ENCODE measurements at places on chromosomes 12 and 14.

DNA sequence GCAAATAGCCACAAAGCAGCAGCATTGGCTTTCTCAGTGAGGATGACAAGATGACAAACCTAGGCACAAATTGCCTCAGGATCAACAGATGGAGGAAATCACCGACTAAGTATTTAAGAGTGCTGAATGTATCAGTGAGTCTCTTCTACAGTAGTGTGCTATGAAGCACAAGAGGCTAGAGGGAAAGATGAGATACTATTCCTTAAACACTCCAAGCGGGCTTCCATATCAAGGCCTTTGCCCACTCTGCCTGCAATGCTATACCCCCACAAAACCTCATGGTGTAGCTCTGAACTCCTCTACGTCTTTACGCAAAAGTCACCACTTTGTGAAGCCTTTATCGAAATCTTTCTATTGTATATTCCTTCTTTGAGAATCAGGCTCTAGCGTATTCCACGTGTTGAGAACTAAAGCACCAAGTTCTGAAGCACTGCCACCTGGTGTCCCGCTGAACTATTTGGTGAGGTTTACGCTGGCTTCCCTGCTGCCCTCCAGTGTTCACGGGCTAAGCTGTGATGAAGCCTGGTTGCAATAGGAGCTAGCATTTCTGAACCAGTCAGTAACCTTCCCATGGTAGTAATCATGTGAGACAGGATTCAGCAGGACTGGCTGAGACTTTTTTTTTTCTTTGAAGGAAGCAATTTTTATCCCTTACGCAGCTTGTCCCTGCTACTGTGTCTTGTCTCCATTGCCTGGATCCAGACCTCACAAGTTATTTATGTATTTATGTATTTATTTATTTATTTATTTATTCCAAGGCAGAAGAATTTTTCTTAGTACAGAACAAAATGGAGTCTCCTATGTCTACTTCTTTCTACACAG lies 426.5 kb upstream of the OR4E1 start:
- DNase-seq: no peak

DNA sequence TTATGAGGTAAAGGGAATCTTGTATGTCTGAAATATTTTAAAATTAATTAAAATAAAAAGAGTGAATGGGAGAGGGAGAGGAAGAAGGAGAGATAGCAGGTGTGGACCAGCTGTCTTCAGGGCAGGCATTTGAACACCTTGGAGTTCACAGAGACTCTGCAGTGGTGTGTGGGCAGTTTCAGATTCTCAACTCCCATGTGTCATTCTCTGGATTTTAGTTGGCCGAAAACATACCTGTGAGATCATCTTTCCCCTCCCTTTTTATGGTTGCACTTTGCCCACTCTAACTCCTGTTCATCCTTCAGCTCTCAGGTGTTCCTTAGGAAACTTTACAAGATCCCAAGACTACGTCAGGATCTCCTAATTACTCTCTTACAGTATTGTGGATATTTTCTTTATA lies 108.1 kb downstream of the ERC1 start:
- DNase-seq: no peak

DNA sequence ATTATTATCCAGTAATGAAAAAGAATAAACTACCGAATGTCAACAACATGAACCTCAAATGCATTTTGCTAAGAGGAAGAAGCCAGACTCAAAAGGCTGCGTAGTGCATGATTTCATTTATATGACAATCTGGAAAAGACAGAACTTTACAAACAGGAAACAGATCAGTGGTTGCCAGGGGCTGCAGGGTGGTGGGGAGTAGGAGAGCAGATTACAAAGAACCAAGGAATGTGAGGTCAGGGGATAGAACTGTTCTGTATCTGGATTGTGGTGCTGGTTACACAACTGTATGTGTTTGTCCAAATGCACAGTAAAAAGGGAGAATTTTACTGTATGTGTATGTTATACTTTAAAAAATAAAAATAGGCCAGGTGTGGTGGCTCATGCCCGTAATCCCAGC lies 89.7 kb upstream of the MYL2 start:
- DNase-seq: no peak

- no peak for DNase-seq
Observed at GRCh38 chr14:52268279-52269061, 972 bp downstream of the PTGDR start.

DNA sequence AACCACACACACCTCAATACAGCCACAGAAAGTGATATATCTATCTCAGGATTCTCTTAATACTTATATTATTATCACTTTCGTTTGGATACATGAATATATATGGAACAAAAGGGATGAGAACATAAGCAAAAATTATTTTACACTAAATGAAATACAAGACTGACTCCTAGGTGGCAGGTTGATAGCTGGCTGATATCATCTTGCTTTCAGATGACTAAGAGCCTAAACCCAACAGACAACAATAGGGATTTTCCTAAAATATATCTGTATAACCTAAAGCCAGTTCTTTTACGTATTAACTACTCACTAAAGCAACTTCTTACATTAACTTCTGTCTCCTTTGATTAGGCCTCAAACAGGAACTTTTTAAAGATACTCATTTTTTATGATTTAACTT lies 65.1 kb downstream of the BAZ1A start:
- DNase-seq: no peak

DNA sequence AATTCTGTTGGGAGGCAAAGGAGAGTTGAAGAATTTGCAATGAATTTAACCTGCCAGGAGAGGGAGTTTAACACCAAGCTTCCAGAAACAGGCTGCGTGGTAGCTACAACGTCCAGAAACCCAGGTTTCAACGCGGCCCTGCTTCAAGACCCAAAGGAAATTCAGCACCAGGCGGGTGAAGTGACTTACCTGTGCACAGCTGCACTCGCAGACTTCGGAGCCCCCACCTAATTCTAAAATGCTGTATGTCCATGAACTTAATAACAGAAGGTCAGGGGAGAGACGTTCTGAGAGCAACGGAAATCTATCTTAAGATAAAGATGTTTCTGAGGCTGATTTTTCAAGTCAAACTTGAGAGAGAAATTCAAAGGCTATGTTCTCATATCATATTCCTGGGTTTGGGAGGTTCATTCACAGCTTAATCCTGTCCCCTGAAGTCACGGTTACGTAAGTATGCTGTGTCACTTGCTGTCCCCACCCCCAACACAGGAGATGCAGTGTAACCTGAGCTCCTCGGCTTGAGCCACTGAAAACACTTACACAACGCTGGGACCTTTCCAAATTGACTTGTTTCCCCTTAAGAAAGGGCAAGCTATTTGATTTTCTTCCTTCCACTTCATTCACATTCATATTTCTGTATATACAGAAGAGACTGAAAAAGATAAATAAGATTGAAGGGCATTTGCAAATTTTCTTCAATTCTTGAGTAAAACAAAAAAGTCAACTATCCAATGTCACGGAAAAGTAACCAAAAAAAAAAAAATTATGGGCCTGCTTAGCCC lies 22.7 kb downstream of the CLIP1 start:
- DNase-seq: peak; percentile 79

DNA sequence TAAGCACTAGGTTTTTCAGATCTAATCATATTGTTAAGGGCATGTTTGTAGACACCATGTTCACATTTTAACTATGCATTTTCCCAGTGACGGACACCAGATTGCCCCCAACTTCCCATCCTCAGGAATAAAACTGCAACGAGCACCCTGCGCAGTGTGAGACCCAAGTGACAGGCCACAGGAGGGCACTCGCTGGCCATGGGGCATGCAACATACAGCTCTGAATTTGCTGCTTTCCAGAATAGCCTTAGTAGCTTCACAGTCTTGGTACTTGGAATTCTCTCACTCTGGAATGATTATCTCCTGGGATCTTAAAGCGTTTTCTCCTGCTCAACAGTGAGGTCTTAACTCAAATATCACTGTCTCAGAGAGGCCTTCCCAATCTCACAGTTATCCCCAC lies 972 bp upstream of the DDX47 start:
- DNase-seq: no peak

DNA sequence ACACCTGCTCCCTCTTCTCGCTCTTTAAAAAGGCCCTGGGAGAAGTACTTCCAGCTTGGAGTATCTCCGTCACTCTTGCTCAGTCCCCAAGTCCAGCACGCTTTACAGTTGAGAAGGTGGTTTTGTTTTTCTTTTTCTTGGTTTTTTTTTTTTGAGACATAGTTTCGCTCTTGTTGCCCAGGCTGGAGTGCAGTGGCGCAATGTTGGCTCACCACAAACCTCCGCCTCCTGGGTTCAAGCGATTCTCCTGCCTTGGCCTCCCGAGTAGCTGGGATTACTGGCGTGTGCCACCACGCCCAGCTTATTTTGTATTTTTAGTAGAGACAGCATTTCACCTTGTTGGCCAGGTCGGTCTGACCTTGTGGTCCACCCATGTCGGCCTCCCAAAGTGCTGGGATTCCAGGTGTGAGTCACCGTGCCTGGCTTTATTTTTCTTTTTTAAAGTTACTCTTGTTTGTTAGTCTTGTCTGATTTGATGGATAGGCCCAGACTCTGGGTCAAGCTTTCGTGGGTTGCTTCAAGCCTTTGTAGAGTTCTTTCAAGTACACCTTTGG lies 1.9 kb downstream of the TDRD9 start:
- no peak for DNase-seq

DNA sequence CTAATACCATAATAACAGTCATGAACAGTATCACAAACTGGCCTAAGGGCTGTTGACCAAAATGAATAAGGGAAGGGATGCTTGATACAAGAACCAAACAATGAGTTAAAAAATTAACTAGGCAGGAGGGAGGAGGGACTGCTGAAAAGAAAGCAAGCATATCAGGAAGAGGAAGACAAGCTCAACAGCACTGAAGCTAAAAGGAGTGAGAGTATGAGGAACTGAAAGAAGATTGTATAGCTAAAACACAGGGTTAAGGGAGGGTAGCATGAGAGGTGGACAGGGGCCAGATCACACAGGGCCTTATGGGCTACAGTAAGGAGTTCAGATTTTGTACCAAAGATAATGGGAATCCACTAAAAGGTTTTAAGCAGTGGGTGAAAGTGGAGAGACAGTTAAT lies 34.1 kb downstream of the ITGA7 start:
- DNase-seq: no peak

- no peak for DNase-seq
Observed at GRCh38 chr12:115895247-115895646, 382.2 kb downstream of the MED13L start.

DNA sequence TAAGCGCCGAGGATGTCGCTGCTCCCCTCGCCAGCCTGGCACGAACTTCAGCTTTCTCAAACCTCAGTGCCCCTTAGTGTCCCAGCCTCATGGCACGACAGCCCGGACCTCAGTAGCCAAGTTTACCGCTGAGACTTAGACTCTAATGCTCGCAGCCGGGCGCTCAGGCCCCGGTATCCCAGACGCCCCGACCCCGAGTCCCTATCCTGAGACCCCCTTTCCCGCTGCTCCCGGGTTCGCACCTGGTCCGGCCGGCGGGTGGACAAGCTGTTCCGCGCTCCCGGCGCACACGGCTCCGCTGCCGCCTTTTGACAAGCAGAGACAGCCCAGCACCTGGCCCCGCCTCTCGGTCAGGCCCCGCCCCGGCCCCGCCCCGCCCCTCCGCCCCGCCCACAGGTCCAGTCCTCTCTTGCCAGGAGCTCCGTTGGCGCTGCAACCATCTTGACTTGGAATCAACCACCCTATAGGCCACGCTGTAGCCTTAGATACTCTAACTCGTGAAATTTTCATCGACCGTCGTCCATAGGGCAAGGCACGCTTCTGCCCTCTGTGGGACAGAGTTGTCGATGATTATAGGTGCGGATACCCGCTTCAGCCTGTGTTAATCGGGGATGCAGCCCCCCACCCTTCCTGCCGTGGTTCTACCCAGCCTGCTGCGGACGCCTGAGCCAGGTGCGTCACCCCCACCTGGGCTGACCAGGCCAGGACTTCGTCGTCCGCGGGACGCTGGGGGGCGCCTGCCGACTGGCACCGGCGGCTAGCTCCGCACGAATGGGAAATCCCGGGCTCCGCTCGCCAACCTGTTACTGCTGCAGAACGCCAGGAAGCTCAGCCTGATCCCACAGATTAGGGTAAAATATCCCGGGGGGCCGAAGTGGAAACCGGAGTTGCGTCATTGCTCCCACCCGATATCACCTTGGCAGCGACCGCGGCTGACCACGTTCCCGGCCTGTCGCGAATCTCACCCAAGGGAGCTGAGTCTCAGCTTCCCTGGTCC lies at the start of gene VDR:
VDR (minus strand) TSS at position 282 of the 997 bp plus-strand sequence. CDS start 25,881 bp downstream, outside the sequence.
- DNase-seq: peak; percentile 53

GRCh38 chr14:58297412-58297761 lies 968 bp upstream of the ARID4A start:
- DNase-seq: no peak

- DNase-seq: no peak
Observed at GRCh38 chr12:19234981-19235871, 105.7 kb downstream of the PLEKHA5 start.

DNA sequence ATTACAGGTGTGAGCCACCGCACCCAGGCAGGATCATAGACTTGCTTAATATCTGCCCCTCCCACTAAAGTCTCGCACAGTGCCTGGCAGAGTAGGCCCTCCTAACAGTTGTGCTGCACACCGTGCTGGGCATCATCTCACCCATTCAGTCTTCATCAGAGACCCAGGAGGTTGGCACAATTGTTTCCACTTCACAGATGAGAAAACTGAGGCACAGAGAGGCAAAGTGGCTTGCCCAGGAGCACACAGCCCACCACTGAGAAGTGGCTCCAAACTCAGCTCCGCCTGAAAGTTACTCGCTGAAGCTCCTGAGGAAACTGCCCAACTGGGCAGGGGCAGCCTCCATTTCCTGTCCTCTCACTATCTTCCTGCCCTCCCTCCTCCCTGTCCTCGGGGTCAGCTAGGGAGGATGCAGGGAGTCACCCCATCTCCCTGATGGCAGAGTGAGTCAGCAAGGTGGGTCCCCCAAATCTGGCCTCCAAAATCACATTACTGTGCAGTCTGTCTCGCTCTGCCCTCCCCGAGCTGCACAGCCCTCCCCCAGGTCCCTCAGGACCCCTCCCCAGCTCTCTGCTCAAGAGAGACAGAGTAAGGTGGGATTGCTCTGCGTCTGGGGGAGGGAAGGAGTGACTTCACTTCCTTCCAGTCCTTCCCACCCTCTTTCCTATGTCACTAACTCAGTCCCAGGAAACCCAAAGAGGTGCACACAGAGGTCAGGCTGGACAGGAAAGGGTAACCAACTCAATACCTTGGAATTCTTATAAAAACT lies 5.7 kb downstream of the SLC8B1 start:
- no peak for DNase-seq

GRCh38 chr14:80278293-80279023 lies 67.2 kb upstream of the DIO2 start:
- no peak for DNase-seq

DNA sequence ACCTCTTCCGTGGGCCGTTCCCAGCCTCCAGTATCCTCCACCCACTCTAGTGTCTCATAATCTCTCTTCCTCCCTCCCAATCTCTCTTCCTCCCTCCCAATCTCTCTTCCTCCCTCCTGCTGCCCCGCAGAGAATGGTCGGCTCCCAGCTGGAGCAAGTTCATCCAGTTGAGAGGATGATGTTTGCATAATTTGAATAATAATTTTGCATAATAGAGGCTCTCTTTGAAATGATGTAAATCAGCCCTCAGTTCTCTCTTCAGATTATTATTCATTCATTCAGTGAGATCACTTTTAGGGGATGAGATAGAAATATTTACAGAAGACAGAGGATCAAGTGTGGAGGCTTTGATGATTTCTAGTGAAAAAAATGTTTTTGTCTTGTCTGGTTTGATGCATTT lies 125.0 kb downstream of the PTPN11 start:
- no peak for DNase-seq

- no peak for DNase-seq
Observed at GRCh38 chr12:78189656-78190055, 359.0 kb downstream of the NAV3 start.

All from NCI-H2029 treated with DMSO at 0.1 percent for 48 hours (cell line).